ENCODE measurements at places on chromosomes 3 and 15.
A peak's percentile ranks its signal among the peaks of the same experiment; 100 is the strongest.

DNA sequence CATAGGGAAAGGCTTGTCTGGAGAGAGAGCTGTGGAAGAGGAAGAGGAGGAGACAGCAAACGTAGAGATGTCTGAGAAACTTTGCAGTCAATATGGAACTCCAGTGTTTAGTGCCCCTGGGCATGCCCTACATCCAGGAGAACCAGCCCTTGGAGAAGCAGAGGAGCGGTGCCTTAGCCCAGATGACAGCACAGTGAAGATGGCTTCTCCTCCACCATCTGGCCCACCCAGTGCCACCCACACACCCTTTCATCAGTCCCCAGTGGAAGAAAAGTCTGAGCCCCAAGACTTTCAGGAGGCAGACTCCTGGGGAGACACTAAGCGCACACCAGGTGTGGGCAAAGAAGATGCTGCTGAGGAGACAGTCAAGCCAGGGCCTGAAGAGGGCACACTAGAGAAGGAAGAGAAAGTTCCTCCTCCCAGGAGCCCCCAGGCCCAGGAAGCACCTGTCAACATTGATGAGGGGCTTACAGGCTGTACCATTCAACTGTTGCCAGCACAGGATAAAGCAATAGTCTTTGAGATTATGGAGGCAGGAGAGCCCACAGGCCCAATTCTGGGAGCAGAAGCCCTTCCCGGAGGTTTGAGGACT, 6.9 kb downstream of the MAP1A start:
- peak; percentile 20 for DNase-seq

DNA sequence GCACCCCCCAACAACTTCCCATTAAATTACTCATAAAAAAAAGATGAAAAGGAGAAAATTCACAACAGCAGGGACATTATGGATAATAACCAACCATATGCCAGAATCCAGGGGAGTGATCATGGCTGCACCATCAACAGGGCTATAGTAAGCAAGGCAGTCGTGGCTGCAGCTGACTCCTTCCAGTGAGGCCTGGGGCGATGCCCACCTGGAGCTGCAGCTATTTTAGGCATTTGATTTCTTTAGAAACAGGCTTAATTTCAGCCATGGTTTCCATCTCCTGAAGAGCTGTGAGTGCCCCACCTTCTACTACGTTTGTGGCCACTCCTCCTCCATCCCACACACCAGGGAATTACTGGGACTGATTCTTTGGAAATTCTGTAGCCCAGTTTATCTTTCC, 84.0 kb downstream of the MINAR1 start:
- no peak for DNase-seq

- no peak for DNase-seq
These were observed 257.2 kb upstream of the NECTIN3 start for GRCh38 chr3:110814170-110815007.

DNA sequence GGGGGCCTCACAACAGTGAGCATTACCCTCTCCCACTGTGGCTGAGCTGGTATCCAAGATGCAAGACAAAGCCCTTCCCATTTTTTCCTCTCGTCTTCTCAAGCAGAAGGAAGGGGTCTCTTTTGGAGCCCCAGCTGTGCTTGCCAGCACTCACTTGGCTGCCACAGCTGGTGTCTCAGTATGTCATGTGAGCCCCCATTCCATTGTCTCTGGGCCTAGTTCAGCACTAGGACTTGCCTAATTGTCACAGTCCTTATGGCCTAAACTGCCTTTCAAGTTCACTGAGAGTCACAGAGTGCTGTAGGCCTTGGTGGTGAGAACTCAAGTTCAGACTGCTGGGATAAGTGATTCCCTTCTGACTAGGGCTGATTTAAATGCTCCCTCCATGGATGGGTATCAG, 89.8 kb downstream of the ARHGEF26 start:
- no peak for DNase-seq

DNA sequence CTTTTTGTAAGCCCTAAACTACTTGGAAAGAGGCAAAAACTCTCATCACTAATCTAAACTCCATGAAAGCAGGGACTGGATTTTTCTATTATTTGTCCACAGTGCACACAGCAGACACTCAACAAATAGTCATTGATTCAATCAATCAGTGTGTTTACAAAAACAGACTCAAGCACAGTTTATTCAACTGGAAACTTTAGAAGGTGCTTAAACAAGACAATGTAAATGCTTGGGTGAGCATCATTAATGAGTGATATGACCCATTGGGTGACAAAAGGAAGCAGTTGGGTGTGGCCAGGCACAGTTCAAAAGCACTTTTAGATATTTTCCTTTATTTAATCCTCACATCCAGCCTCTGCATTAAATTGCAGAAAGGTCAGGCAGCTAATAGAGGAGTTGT, 32.0 kb upstream of the PPP4R2 start:
- DNase-seq, result no peak

DNA sequence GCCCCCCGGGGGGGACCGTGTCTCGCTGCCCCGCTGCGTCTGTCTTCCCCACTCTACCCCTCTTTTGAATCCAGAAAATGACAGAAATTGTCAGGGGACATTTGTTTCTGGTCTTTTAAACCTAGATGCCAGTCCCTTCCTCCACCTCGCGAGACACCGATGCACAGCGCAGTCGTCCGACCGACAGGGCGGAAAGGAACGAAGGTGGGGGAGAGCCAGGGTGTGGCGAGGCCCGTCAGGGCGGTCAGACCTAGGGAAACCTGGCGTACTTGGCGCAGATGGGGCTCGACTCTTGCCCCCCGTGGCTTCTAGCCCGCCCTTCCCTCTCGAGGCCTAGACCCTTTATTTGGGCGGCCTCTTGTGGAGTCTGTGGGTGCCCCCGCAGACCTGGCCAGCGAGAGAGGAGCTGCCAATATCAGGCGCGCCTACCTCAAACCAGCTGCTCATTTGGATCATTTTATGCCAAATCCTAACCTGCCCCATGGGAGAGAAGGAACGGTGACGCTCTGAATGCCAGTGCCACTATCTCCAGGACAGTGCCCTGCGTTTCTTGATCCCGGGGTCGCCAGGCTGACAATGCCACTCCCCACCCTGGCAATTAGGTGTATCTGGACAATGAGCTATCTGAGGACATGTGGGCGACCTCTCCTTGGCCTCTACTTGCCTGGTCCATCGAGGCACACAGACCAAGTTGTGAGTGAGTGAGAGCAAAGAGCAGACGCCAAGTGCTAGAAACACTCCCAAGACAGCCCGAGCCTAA, 500 bp upstream of the RAB6B start:
- peak; percentile 35 for DNase-seq

- DNase-seq, result no peak
These were observed 227.4 kb downstream of the UACA start for GRCh38 chr15:70535955-70536338.

DNA sequence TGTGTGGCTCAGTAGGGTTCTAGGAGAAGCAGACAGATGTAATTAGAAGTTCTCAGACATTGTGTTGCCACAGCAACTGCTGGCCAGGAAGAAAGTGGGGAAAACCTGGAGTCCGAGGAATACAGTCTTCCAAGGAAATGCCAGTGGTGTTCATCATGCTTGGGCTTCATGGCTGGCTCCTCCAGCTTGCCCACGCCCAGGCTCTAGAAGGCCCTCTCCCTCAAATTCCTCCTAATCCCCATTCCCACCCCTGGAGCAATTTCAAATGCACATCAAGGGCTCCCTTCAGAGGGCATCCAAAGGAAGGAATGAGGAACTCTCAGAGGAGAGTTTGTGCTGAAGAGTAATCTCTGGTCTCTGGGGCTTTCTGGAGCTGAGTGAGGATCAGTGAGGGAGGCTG, 21.9 kb downstream of the FSTL1 start:
- DNase-seq, result no peak

DNA sequence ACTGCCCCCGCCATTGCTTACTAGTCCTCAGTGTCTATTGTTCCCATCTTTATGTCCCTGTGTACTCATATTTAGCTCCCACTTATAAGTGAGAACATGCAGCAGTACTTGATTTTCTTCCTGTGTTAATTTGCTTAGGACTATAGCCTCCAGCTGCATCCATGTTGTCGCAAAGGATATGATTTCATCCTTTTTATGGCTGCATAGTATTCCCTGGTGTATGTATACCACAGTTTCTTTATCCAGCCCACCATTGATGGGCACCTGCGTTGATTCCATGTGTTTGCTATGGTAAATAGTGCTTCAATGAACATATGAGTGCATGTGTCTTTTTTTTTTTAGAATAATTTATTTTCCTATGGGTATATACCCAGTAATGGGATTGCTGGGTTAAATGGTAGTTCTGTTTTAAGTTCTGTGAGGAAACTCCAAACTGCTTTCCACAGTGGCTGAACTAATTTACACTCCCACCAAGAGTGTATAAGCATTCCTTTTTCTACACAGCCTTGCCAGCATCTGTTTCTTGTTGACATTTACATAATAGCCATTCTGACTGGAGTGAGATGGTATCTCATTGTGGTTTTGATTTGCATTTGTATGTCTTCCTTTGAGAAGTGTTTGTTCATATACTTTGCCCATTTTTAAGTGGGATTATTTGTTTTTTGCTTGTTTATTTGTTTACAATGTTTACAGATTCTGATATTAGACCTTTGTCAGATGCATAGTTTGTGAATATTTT, 53.7 kb downstream of the GALK2 start:
- no peak for DNase-seq

DNA sequence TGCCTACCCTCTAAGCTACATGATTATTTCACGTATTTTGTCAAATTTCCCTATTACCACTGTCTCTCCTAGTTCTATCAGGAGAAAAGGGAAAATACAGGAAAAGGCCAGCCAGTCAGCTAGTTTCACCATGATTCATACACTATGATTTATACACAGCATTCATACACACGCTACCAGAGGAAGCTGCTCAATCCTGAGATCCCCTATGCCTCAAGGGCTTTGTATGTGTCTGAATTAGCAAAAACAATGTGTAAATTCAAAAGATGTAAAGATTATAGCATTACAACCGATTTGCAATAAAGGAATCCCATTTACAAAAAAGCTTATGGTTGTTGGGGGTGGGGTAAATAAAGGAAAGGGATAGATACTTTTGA, 3.1 kb upstream of the ACKR4 start:
- no peak for DNase-seq

- no peak for DNase-seq
These were observed 647 bp downstream of the HMG20A start for GRCh38 chr15:77421370-77421700.

GRCh38 chr3:65401359-65402305, 637.1 kb downstream of the MAGI1 start:
- no peak for DNase-seq

- DNase-seq, result no peak
These were observed 25.4 kb downstream of the CTDSPL start for GRCh38 chr3:37887062-37887461.

DNA sequence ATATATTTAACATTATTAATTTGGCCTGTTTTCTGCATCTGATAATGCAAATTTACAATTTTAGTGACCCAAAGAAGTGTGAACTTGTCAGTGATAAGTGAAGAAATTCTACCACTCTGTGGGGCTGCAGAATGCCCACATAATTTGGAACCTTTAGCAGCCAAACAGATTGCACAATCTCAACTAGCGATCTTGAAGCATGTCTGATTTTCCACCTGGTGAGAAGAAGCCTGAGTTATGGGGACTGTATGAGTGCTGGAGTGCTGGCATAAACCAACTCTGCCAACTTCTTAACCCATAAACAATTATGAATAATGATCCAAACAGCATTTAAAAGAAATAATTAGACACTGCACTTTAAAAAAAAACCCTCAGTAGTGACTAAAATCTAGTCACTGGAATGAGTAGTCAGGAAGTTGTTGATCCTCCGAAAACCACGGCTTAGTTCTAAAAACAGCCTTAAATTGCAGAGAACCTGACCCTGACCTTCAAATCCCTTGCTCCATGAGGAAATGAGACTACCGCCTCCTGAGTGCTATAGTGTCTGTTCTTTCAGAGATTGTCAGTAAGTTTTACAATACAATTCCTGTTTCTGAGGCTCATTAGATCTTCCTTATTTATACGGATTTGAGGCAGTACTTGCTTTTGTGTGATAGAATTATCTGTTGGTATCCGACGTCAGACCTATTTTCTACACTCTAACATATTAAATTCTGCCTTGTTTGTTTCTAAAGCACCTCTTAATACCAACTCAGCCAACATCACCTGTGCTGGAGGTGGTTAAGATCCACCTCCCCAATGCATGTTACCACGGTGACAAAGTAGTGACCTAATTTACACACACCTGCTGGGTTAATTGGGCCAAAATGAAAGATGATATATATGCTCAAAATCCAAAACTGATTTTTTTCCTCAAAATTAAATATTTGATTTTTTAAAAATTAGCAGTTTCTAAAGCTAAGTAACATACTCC, 267.7 kb downstream of the ZBTB20 start:
- DNase-seq, result no peak

DNA sequence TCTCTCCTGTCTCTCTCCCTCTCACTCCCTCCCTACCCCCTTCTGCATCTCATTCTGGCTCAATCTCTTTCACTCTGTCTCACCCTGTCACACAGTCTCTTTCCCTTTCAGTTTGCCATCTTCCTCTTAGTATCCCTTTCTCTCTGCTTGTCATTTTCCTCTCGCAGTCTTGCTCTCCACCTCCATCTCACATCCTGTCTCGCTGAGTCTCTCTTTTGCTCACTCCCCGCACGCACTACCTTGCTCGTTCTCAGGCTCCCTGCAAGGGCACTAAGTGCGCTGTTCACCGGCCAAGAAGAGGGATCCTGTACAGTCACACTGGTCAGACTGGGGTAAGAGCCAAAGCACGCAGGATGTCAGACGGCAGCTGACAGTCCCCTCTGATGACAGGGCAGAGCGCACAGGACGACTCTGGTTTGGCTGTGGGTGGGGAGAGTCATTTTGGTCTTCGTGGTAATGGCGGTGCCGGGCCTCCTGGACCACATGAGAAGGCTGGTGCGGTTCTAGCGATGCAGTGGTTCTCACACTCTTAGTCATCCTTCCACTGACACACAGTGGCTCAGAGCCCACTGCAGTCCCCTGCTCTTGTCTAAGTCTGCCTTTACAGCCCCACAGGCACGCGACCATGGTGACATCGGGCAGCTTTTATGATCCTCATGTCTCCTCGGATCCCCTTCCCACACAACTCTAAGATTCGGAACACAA, 356.8 kb downstream of the FOXP1 start:
- peak; percentile 50 for DNase-seq

GRCh38 chr3:112115161-112115739, 17.8 kb downstream of the GCSAM start:
- DNase-seq, result peak; percentile 43
